ENCODE measurements at places on chromosomes 13 and 19. TPM values are rescaled to one million over a fixed set of nuclear protein-coding genes. Genes with fewer than 3 reads are reported as not detected.

KANK2 gene
- 82.5 TPM for total RNA-seq

ADAT3 gene
- total RNA-seq: 1.8 TPM

VSTM2B gene
- not detected for total RNA-seq

ANKRD10 gene
- 247 TPM for total RNA-seq

ZNF534 gene
- 0.16 TPM for total RNA-seq

LRRC25 gene
- total RNA-seq: 1.1 TPM

ZGLP1 gene
- total RNA-seq: 5.6 TPM

IGFL2 gene
- not detected for total RNA-seq

PCSK4 gene
- 4.7 TPM for total RNA-seq

IZUMO4 gene
- total RNA-seq: 3.8 TPM

ACER1 gene
- 0.29 TPM for total RNA-seq

NFIX gene
- total RNA-seq: 0.13 TPM

OVOL3 gene
- total RNA-seq: not detected

ZNF547 gene
- 6.4 TPM for total RNA-seq

ZNF8 gene
- total RNA-seq: 10.8 TPM

LATS2 gene
- total RNA-seq: 13.0 TPM

HRC gene
- total RNA-seq: 22.9 TPM

CNN1 gene
- 1.1 TPM for total RNA-seq

PLIN5 gene
- total RNA-seq: not detected

ZNF730 gene
- 7.1 TPM for total RNA-seq

ERFL gene
- 0.65 TPM for total RNA-seq

LILRB1 gene
- 0.73 TPM for total RNA-seq

ZNF253 gene
- 19.1 TPM for total RNA-seq

F10 gene
- total RNA-seq: 0.21 TPM

LPAR2 gene
- total RNA-seq: 13.0 TPM

CCDC169 gene
- total RNA-seq: 6.1 TPM

DBP gene
- total RNA-seq: 14.5 TPM

OR10H1 gene
- total RNA-seq: not detected

FOSB gene
- total RNA-seq: 1.0 TPM

ATP1A3 gene
- 161 TPM for total RNA-seq

CYP2A7 gene
- 1.2 TPM for total RNA-seq

CGB2 gene
- total RNA-seq: not detected

CHST8 gene
- total RNA-seq: 10.3 TPM

DHDH gene
- total RNA-seq: not detected

CYP2F1 gene
- total RNA-seq: 0.92 TPM

KLK1 gene
- total RNA-seq: 0.34 TPM

SEMA6B gene
- 9.4 TPM for total RNA-seq

MISP3 gene
- 0.71 TPM for total RNA-seq

SRRM5 gene
- 2.3 TPM for total RNA-seq

ZNF430 gene
- 15.0 TPM for total RNA-seq

RNF113B gene
- total RNA-seq: 0.31 TPM

PSG7 gene
- total RNA-seq: 0.78 TPM

C19orf12 gene
- total RNA-seq: 15.9 TPM

ZFP36 gene
- total RNA-seq: 19.8 TPM
